ENCODE measurements at places on chromosomes 11 and 22.

GRCh38 chr11:32279672-32280071 lies 155.7 kb downstream of the WT1 start:
- no peak for DNase-seq

DNA sequence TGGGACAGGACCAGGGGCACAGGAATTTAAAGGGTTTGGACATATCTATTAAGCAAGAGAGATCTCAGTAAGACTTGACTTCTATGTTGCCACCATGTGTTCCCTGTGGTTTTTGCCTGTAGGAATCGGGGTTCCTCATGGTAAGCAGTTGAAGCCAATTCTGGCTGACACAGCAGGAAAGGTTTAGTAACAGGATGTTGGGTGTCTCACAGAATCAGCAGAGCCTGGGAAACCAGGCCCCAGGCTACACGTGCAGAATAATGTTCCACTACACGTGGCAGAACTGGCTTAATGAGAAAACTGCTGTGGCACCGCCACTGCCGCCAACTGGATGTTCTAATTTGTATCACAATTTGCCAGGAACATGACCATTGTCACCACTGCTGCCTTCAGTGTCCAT lies 264.6 kb upstream of the PLET1 start:
- no peak for DNase-seq

- no peak for DNase-seq
Measured at GRCh38 chr11:70826541-70827335, 425.6 kb downstream of the SHANK2 start.

DNA sequence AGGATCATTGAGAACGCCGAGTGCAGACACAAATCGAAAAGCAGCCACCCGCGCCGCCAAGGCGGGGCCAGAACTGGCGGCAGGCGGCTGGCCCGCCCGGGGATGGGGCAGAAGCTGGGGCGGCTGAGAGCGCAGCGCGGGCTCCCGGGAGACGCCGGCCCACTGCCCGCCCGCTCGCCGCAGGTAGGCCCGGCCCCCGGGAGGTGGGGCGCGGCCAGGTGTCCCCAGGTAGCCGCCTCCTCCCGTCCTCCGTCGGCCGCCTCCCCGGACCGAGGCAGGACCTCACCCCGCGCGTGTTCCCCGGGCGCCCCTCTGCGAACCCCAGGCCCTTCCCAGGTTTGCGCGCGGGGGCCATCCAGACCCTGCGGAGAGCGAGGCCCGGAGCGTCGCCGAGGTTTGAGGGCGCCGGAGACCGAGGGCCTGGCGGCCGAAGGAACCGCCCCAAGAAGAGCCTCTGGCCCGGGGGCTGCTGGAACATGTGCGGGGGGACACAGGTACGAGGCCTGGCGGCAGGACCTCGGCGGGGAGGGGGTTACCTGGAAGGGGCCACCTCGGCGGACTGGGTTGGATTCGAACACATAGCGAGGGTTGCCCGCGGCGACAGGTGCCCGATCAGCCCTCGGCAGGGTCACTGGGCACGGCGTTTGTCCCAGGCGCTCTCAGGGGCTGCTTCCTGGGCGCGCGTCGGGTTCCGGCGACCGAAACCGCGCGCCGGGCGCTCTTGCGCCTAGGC lies at the start of gene PRRG4:
Gene PRRG4, plus strand, starts transcription at position 248 of the 733 bp plus-strand sequence. CDS start 603 bp downstream, outside the sequence.
- no peak for DNase-seq

DNA sequence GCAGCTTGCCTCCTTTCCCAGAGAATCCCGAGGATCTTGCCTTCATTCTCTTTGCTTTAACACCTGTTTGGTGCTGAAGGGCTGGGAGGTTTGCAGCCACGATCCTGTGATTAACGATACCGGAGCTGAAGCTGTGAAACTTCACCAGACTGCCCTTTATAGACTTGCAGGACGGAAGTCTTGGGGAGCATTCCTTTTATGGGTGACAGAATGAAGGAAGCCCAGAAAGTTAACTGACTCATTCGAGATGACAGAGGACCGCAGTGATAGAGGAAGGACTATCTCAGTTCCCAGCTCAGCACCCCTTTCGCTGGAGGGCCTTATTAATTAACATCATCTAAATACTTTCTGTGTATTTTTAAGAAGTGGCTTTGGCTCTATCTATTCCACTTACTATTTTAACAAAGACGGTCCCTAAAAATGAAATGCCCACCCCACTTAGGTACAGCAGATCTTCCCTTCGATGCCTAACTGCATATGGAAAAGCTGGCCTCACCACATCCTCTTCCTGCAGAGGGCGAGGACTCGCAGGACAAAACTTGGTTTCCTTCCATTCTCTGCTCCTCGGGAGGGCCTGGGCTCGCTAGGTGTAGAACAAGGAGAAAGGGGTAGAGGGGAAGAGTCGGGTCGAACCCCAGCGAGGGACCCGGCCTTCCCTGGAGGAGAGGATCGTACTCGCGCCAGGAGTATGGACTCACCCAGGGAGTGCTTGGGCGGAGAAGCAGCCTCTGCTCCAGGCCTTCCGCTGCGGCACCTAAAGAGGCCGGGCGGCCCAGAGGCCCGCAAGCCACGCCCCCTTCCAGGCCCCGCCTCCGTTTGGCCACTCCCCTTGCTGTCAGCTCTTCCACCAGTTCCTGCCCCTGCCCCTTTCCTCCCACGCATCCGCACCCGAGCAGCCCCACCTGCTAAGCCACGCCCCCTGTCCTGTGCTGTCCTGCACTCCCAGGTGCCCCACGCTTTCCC lies 30.7 kb upstream of the USP47 start:
- no peak for DNase-seq

- no peak for DNase-seq
Measured at GRCh38 chr11:32056438-32056837, 34.4 kb upstream of the RCN1 start.

DNA sequence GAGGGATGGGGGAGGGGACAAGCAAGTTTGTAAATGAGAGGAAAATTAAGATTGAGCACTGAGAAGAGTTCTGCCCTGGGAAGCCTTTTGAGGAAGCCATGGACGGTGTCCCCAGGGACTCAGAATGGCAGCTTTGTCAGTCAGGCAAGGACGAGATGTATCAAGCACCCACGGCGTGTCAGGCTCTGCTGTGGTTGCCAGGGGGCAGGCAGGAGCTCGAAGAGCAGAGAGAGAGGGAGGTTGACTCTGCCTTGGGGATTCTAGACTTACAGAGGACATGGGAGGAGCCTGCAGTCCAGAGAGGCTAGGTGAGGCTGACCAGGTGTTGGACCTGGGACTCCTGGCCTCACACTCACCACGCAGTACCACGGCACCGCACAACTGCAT lies 29.1 kb upstream of the SYT7 start:
- DNase-seq, result no peak

DNA sequence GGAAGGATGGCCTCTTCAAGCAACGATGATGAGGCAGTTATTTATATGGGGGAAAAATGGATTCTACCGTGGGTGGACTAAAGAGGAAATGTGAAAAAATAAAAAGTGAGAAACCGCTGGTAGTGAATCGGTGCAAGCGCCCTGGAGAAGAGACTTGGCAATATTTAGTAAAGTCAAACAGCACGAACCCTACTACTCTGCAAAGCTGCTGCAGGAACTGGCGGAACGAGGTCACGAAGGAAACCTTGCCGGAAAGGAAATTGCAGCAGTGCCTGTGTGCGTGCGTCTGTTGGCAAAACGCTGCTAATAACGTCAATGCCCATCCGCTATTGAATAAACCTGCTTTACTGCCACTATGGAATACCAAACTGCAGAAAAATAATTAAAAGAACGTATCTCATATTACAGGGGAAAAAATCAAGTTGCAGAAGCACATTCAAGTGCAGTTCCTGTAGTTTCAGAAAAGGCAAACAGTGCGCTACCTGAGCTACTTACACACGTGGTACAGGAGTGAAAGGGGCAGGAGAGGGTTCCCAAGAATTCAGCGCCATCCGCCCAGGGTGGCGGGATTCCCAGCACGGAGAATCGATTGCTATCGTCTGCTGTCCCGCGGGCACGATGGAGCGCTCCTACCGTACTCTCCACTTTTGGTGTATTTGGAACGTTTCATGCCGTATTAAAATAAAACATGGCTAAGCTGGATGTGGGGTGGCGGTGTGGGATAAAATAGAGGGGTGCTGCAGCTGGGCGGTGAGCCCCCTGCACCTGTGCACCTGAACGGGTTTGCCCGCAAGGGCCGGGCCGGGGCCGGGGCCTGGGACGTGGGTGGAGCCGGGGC lies 585 bp upstream of the NADSYN1 start:
- peak; percentile 9 for DNase-seq

GRCh38 chr22:22449819-22450218 lies 58.7 kb downstream of the ZNF280B start:
- DNase-seq, result no peak

DNA sequence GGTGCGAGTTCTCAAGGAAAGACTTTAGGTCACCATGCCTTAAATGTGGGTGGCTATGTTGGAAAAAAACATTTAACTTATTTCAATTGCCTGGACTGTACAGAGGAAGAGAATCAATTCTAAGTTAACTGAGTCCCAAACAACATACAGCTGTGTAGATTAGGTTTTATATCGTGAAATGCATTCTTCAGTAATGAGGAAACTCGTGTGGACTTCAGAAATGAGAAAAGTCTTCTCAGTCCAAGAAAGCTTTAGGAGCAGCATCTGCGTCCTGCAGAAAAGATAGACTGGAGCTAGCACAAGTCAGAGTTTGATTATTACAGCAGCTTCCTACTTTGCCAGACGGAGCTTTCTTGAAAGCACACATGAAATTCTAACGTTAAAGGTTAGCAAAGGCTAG lies 673.0 kb downstream of the OPCML start:
- DNase-seq, result no peak

DNA sequence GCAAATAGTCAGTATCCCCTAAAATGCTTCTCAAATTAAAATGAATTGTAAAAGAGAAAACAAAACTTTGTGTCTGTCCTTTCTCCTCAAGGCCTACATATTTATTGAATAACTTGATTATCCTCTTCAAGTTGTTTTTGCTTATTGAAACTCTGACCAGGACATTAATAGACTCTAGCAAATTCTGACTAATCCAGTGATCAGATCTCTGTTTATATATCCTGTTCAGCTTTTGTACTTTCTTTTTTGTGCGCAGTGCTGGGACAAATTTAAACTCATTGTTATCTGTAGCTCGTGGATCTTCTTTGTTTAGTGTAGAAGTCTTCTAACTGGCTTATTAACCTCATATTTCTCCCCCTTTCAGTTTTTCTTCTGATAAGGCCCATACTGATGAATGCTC lies 139.9 kb upstream of the SORL1-AS1 start:
- DNase-seq, result no peak

GRCh38 chr11:19714387-19715363 lies 2.0 kb downstream of the NAV2 start:
- DNase-seq, result no peak

DNA sequence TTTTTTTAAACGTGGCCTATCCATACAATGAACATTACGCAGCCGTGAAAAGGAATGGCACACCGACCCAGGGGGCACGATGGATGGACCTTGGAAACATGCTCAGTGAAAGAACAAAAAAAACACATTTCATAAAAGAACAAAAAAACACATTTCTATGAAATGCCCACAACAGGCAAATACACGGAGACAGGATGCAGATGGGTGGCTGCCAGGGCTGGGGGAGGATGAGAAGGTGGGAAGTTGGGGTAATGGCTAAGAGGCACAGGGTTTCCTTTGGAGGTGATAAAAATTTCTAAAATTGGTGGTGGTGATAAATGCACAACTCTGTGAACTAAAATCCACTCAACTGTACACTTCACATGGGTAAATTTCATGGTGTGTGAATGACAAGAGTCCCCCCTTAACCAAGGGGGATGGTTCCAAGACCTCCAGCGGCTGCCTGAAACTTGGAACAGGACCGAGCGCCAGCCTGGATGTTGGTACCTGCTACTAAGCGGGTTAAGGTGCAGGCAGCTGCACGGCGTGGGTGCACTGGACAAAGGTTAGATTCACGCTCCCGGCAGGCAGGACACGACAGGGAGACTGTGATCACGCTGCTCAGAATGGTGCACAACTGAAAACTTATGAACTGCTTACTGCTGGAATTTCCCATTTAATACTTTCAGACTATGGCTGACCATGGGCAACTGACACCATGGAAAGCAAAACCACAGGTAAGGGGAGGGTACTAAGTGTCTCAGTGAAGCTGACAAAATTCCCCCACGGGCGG lies 16.5 kb downstream of the BRD1 start:
- no peak for DNase-seq

GRCh38 chr11:118660681-118661424 lies 18.6 kb downstream of the TREH start:
- DNase-seq, result no peak

DNA sequence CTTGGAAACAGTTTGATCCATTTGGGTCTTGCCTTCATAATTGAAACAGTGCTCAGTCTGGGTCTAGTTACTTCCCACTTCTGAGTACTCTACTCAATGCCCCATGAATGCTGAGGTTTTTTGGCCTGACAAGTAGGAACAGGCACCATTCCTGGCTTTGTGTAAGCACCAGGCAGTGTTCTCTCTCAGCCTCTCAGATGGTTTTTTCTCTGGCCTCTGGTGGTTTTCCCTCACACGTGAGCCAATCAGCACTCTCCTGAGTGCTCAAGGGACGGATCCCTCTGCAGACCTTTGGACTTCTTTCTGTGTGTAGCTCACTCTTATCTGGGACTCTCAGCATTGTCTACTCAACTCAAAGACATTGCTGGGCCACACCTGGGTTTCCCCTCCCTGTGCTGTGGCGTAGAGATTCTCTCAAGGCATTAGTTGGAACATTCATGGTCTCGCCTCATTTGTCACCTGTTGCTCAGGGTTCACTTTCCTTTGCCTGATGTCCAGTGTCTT lies 21.3 kb downstream of the SIK2 start:
- no peak for DNase-seq

- no peak for DNase-seq
Measured at GRCh38 chr11:3165152-3165705, at the start of gene OSBPL5. Gene OSBPL5, minus strand, starts transcription at chr11:3165310. Its CDS starts 36,162 bp downstream, at chr11:3129148.

GRCh38 chr11:100469835-100470234 lies 217.3 kb upstream of the ARHGAP42 start:
- no peak for DNase-seq

GRCh38 chr22:34055525-34056200 lies 135.4 kb upstream of the LARGE1 start:
- DNase-seq, result no peak

DNA sequence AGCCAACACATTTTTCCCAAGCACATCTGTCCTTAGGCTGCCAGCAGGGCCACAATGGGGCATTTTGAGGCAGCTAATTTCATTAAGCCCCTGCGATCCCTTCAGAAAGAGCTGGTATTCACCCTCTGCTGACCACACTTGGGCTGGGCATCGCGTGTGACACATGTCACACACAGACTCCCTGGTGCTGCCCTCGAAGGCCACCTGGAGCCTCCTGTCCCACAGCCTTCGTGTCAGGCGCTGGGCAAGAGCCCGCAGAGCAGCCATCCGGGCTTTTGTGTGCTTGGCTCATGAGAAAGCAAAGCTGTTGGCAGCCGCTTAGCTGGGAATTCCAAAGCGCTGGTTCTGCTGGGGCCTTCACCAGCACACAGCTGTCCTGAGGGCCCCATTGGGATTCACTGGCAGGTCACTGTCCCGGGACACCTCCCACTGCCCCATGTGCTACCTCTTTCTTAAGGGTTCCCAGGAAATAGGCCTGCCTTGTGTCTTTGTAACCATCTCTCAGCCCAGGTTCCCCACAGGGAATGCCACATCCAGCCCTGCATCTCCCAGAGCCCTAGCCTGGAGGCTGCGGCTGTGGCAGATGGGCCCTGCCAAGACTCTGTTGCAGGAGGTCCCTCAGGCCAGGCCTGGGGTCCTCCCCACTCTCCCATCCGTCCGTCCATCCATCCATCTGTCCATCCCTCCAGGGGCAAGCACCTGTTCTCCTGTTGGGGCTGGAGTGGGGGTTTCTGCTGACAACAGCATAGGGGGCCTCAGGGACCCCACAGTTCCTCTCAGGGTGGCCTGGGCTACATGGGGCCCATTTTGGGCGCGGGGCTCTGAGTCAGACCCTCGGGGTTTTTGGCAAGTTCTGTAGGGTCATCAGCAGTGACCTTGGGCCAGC lies 4.9 kb downstream of the CLDN5 start:
- DNase-seq, result no peak
